ENCODE measurements at places on chromosomes 12 and 14.

DNA sequence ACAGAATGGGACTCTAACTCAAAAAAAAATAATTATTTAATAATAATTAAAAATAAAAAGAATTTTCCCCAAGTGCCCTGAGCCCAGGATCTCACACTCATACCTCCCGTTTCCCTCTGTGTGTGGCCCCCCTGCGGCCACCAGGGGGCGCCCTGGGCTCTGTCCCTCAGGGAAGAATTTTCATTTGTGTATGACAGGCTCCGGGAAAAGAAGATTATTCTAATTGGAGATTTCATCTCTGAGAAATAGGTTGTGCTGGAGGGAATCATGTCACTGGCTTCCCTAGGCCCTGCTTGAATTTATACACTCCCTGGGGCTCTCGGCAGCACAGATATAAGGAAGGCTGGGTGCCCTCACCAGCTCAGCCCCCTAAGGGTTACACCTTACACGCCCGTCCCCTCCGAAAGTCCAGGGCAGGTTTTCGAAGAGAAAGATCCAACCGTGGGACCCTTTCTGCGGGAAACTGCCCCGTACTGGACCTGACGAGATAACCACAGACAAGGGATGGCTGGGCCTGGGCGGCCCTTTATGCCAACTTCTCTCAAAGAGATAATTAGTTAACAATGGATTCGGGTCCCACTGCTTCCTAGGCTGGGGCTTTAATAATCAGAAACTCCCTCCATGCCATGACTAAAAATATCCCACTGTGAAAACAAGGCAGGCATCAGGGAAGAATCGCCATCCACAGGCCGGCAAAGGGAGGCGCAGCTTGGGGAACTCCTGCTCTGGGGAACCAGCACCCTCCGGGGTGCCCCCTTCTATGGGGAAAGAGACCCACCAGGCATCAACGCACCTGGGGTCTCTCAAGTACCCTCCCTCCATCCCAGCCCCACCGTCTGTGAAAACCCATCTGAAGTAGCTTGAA is 80.7 kb downstream of the KDM2B start:
- peak; percentile 58 for DNase-seq

- DNase-seq = no peak
Observed at GRCh38 chr14:95876761-95877538, at the start of gene TUNAR. TSS of gene TUNAR (plus strand) at chr14:95876832.

- no peak for DNase-seq
Observed at GRCh38 chr14:32593290-32593942, 264.3 kb downstream of the AKAP6 start.

DNA sequence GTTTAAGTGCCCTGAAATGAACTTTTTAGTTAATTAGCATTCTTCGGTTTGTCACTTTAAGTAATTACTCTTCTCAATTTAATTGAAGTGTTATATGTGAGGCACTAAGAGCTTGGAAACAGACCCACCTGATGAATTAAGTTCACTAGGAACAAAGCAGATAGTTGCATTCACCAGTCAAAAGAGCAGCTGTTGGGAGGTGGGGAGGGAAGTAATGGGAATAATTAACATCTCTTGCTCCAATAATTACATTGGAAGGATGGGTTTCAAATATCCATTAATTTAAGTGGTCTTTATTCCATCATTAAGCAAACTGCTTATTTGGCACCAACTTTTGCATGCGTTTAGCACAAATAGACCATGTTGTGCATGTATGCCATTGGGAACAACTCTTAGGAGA is 667.2 kb downstream of the GALC start:
- no peak for DNase-seq

DNA sequence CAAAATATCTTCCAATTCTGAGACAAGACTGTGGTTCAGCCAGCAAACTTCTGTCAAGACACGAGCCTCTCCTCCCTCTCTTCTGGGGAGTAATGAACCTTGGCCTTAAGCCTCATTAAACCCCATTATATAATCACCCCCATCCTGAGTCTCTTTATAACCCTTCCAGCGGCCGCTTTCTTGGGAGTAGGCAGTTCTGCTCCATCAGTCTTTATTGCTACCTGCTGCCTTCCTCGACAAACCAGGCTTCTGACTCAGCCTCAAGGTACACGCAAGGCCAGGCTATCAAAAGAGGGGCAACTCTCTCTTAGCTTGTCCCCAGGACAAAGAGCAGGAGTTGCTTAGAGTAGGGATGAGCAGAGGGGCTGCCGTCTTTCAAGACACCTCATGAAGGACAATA is 300.8 kb upstream of the NOS1 start:
- DNase-seq = no peak
